ENCODE measurements at places on chromosomes 12 and 14.

DNA sequence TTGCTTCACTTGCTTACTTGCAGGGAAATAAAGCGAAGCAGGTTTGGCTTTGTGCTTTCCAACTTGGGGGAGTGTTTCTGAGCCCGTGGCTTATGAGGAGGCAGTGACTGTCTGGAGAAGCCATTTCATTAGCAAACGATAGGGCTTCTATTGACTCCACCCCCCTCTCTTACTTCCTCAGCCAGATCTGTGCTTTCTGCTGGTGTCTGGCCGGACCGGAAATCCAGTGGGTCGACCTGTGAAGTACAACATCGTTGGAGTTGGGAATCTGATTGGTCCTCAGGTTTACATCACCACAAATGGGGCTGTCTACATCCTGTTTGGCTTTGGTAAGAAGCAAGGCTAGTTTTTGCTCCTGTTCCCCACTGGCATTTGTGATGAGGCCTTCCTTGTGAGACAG, 22.3 kb downstream of the FAM234B start:
- DNase-seq, result no peak

- no peak for DNase-seq
Observed at GRCh38 chr12:54340846-54341245, 15.9 kb downstream of the COPZ1 start.

DNA sequence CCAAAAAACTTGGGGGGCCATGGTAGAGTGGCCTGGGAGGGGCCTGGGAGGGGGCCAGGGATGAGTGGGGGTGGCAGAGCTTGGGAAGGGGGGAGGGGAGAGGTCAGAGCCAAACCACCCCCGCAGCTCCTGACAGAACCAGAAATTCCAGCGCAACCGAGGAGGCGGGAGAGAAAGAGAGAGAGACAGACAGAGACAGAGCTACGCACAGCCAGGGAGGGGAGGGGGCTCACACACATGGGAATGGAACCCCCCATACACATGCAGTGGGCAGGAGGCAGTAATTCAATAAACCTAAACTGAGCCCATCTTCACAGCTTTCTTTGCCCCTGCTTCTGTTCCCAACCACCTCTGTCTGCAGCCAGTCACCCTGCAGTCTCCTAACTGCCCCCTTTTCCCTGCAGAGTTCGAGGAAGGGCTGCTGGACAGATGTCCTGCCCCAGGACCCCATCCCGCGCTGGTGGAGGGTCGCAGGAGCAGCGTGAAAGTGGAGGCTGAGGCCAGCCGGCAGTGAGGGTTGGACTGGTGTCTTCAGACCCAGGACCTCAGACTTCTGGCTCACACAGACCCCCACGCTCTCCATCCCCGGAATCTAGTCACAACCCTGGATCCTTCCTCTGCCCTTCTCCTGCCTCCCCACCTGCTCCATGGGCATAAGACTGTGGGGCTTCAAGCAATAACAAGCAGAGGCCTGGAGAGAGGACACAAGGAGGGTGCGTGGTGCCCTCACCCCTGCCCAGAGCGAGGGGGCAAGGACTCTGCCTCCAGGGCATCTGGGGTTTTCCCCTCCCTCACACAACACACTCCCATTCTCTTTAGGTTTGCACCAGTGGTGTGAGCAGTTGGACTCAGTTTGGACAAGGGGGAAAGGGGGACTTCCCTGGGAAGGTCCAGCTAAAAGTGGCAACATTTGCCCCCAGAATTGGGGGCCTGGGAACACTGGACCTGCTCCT, 5.6 kb downstream of the NAB2 start:
- no peak for DNase-seq

GRCh38 chr12:1812650-1813302, 7.6 kb upstream of the LRTM2 start:
- DNase-seq, result no peak

DNA sequence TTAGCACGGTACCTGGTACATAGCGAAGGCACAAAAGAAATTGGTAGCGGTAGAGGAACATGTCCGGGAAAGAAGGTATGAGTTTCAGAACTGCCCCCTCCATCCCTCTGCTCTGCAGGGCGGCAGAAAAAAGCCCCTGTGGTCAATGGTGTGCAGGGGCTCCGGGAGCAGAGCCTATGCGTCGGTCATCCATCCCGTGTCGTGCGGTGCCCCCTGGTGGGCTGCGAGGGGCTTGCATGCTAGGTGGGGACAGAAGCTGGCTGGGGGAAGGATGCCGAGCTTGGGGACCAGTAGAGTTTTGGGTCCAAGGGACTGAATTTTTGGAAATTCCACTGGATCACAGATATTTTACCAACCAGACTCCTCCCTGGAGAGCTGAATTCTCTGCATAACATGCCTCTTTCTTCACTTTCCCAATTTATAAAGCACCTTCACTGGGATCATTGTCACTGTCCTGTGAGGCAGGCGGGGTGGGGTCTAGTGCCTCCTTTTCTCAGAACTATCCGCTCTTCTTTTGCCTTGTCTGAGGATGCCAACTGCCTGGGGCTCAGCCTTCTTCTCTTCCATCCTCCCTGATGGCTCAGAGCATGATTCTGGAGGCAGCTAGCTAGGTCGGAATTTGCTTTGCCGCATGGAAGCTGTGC, 148.7 kb downstream of the SMOC1 start:
- DNase-seq, result peak; percentile 77

- DNase-seq, result no peak
Observed at GRCh38 chr12:81092053-81092452, 14.2 kb downstream of the ACSS3 start.

GRCh38 chr14:50920482-50921230, 23.6 kb downstream of the PYGL start:
- no peak for DNase-seq

GRCh38 chr12:47144769-47145168, 65.0 kb upstream of the AMIGO2 start:
- DNase-seq, result no peak

DNA sequence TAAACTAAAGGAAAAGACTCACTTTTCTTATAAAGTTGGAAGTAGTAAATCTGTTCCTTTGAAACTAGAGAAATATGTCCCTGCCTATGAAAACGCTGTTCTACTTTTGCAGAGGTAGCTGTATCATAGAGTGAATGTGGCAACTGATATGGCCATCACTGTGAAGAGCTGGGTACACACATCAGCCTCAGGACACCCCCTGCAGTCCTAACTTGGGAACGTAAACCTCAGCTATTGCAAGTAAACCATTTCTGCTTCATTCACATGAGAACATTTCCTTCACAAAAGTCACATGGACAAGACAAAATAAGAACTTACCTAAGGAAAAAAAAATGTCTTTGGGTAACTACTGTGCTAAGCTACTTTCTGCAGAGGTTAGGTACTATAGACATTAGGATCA, 233.3 kb upstream of the PPFIA2 start:
- DNase-seq, result no peak

GRCh38 chr12:89247967-89248366, 104.3 kb downstream of the DUSP6 start:
- no peak for DNase-seq

- no peak for DNase-seq
Observed at GRCh38 chr14:64110802-64111201, 183.4 kb downstream of the ESR2 start.

DNA sequence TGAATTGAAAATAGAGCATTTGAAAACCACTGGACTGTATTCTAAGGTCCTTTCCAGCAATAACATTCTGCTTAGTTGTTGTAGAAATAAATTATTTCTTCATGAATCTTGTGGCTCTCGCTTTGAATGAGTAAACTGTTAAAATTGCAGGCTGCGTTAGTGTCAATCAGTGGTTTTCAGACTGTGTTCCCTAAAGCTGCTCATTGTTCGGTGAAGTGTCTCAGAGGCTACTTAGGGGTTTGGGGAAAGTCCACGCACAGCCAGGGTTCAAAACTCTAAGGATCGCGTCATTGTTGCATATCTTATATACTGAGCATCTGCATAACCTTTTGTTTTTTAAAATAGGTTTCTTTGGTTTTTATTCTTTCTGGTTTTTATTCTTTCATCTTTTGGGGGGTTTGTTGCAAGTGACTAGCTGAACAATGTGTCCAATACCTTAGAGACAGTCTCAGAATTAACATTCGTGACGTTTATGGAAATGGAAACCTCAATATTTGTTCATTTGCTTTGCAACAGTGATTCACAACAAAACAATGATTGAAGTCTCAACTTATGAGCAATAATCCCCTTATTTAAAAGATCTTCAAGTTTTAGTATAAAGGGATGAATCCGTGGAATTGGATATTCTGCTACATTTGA, 108.1 kb downstream of the TTLL5 start:
- no peak for DNase-seq

DNA sequence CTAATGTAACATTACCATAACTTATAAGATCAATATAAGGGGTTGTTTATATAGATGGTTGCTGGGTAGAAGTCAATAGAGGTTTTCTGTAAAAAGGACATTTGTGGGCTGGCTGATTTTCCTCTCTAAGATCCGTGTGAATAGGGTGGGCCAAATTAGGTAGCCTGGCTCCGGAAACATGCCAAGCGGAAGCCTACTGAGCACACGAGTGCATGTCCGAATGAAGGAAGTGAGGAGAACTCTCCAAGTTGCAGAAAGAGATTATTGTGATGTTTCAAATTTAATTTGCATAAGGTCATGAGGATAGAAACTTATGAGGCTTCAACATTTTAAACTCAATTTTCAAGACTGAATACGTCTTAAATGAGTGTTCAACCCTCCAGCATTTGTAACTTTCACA, 356.7 kb downstream of the SNAPC1 start:
- no peak for DNase-seq

GRCh38 chr14:98131406-98131805, 1140.6 kb downstream of the BCL11B start:
- no peak for DNase-seq

- DNase-seq, result no peak
Observed at GRCh38 chr12:54502485-54502884, 4.9 kb downstream of the NCKAP1L start.

- no peak for DNase-seq
Observed at GRCh38 chr12:81167694-81168093, 89.8 kb downstream of the ACSS3 start.

GRCh38 chr12:100020370-100020769, 35.6 kb upstream of the ANKS1B start:
- DNase-seq, result no peak

DNA sequence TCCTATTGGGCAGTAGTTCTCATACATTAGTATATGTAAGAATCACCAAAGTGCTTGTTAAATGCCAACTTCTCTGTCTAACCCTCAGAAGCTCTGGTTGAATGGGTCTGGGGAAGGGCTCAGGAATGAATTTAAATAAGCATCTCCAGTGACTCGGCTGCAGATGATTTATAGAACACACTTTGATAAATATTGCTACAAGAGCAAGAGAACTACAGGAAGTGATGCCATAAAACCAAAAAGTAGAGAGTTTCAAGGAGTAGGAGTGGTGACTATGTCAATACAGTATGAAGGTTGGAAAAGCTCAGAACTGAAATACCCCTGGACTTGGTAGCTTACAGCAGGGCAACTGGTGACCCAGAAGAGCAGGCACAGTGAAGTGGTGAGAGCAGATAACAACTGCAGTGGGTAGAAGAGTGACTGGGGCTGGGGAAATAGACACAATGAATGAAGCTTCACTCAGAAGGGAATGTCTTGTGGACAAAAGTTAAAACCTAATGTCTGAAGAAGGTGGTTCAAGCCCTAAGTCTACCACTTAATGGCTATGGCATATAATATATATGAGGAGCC, 8.0 kb upstream of the PLEKHA5 start:
- no peak for DNase-seq

- no peak for DNase-seq
Observed at GRCh38 chr14:51996148-51996746, 6.9 kb downstream of the RTRAF start.

- DNase-seq, result no peak
Observed at GRCh38 chr12:75315518-75315917, 14.6 kb downstream of the CAPS2 start.

GRCh38 chr12:7716381-7716780, 5.1 kb downstream of the DPPA3 start:
- peak; percentile 24 for DNase-seq

GRCh38 chr12:94690198-94690771, 39.9 kb upstream of the TMCC3 start:
- DNase-seq, result no peak

GRCh38 chr12:77816196-77816595, 14.5 kb upstream of the NAV3 start:
- no peak for DNase-seq

DNA sequence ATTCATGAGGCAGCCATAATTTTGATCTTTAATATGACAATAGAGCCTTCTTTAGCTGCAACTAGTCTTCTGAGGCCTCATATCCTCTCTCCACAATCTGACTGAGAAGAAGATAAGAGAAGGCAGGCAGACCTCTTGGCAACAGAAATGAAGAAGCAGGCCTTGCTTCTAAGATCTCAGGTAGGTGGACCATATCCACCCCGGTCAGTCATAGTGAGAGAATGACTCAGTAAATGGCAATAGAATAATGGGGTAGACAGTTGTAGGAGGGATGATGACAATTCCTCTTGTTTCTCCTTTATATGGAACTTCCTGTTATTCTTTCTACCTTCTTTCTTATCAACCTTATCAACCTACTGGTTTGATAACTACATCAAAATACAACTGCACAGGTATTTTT, 246.7 kb upstream of the G2E3 start:
- DNase-seq, result no peak

- DNase-seq, result no peak
Observed at GRCh38 chr14:105142651-105143450, 25.7 kb downstream of the JAG2 start.

GRCh38 chr12:56257491-56258067, 605 bp downstream of the ANKRD52 start:
- peak; percentile 85 for DNase-seq

GRCh38 chr14:94354638-94355185, 31.6 kb upstream of the SERPINA6 start:
- no peak for DNase-seq

DNA sequence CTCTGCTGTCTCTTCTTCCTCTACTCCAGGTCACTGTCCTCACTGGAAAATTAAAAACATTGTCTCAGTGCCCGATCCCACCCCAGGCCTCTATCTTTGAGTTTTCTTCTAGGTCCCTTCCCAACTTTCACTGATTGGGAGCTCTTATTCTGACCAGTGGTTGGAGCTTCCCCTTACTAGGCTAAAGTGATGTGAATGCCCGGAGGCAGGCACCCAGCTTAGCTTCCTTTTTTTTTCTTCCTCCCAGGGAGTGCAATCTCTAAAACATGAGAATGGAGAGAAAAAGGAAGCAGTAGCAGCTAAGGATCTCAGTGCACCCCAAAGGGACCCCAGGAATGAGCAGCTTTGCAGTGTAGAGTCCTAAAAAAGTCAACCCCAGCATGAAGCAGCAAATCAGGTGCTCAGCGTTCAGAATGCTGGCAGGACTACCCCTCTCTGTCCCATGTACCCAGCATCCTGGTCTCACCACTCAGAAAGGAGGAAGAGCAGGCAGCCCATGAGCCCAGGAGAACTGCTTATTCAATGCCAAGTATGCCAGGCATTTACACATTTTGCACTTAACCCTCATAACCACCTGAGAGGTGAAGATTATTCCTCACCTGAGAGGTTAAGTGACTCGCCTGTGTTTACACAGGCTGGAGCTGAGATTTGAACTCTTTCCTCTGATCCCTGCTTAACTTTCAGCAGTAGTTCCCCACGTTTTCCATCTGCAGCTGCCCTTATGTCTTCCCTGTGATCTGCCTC, 146.2 kb upstream of the PWP1 start:
- no peak for DNase-seq

GRCh38 chr12:2467447-2468195, 327.1 kb upstream of the FKBP4 start:
- DNase-seq, result no peak

GRCh38 chr12:31494455-31494854, 96.5 kb downstream of the DENND5B start:
- DNase-seq, result no peak

- peak; percentile 77 for DNase-seq
Observed at GRCh38 chr14:104677512-104678332, 11.7 kb upstream of the INF2 start.
